ENCODE measurements at places on chromosomes 6 and 20.
A peak's percentile ranks its signal among the peaks of the same experiment; 100 is the strongest.

DNA sequence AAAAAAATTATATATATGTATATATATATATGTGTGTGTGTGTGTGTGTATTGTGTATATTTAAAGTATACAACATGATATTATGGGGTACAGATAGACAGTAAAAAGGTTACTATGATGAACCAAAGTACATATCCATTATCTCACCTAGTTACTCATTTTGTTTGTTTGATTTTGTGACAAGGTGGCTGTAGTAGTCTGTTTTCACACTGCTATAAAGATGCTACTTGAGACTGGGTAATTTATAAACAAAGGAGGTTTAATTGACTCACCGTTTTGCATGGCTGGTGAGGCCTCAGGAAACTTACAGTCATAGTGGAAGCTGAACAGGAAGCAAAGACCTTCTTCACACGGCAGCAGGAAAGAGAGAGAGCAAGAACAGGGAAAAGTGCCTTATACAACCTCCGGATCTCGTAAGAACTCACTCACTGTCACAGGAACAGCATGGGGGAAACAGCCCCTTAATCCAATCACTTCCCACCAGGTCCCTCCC, 30.2 kb upstream of the DACT2 start:
- no peak for DNase-seq

DNA sequence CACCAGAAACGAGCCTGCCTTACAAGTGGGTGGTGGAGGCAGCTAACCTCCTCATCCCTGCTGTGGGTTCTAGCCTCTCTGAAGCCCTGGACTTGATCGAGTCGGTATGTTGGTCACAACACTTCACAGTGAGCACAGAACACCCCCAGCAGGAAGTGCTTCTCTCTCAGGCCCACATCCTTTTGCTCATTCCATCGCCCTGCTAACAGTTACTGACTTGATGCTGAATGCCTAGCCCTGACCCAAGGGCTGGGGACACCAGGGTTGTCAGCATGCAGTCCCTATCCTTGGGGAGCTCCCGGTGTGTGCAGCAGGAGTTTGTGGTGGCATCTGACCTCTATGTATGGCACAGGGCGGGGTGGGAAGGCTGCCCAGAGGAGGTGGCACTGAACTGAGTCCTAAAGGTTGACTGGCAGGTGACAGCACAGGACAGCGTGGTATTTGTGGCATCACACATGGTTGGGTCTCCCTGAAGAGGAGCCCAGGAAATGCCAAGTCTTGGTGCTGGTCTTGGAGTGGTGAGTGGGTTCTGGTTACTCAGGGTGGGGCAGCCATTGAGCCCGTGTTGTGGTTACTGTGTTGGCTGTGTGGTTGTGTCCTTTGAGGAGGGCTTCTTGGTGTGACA, 26.7 kb downstream of the GTSF1L start:
- no peak for DNase-seq

GRCh38 chr20:47183367-47183766, 173.1 kb downstream of the ZMYND8 start:
- DNase-seq = no peak

GRCh38 chr20:63934271-63935068, 21.7 kb downstream of the UCKL1 start:
- DNase-seq = no peak

- no peak for DNase-seq
Measured at GRCh38 chr6:129096651-129097290, 213.8 kb downstream of the LAMA2 start.

- no peak for DNase-seq
Measured at GRCh38 chr6:35914536-35914935, 6.4 kb downstream of the SRPK1 start.

- DNase-seq = no peak
Measured at GRCh38 chr6:82570083-82570482, 206.5 kb downstream of the TPBG start.

- no peak for DNase-seq
Measured at GRCh38 chr6:15423286-15423993, 177.6 kb downstream of the JARID2 start.

- no peak for DNase-seq
Measured at GRCh38 chr20:5949943-5950270, 426 bp downstream of the TRMT6 start.

DNA sequence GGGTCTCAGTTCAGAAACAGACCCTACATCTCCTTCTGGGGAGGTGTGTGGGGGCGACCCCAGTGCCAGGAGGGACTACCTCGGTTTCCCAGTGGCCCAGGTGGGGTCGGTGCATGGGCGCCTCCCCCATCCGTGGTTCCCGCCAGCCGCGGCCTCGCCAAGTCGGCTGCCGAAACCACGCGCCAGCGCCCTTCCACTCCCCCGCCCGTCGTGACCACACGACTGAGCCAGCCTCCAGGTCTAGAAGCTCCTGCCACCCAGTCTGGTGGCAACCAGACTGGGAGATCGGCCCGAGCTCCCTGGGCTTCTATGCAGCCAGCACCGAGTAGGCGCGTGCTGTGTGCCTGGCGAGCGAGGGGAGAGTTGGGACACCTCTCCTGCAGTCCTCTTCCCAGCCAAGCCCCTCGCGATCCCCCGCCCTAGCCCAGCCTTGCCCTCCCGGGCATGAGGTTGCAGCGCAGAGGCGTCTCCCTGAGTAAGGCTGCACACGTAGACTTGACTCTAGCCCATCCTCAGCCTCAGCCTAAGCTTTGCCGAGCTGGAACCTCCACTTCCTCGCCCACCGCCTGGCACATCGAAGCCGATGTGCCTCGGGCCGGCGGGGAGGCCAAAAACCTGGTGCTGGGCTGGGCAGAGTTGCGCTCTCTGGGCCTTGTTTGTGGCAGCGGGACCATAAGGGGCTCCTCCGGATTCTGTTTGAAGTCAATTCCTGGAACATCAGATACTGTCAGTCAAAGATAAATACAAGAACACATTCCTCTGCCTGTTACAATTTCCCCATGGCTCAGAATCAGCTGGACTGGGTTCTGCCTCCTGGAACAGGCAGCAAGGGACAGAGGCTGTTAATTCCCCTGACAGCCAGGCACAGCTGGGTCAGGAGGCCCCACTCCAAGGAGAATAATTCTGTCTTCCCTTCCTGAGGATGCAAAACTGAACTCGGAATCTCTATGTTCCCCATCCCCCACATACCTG, 1.5 kb upstream of the CPNE5 start:
- DNase-seq = peak; percentile 20

- no peak for DNase-seq
Measured at GRCh38 chr20:44805335-44805978, 4.9 kb downstream of the RIMS4 start.

DNA sequence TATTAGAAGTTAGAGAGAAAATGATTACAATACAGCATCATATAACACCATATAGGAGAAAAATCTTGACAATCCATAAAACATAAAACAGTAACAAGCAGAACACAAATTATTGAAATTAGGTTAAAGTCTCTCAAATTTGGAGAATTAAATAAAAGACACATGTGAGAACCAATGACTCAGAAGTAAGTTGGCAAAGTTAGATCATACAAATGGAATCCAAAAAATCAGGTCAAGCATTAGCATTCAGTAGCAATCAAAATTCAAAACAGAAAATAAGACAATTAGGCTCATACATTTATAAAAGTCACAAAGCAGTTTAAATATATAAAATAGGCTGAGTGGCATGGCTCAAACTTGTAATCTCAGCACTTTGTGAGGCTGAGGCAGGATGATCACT, 775.6 kb downstream of the PHF3 start:
- no peak for DNase-seq

DNA sequence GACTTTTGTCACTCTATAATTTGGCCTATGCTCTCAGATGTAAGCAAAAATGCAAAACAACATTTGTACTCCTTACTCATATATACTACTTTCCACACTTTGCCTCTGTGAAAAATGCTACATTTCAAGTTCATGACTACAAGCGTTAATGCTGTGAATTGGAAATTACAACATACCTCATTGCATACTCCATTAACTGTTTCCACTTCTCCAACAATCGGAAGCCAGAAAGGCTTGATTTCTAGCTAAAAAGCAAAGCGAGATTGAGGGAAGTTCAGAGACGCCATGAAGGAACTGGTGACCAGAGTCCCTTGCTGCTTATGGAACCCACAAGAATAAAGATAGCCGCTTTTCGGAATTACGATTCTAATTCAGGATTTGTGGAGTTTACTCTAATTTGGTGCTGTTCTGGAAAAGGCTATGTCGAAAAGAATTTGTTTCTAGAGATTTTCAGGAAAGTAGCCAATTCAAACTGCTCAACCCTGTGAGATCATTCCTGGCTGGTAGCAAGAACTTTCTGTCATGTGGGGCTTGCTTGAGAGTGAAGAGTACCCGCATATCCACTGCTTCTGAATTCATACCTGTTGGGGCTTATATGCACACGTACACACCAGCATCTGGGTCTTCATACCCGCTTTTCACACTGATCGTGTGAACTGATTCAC, 98.0 kb upstream of the CITED2 start:
- no peak for DNase-seq

DNA sequence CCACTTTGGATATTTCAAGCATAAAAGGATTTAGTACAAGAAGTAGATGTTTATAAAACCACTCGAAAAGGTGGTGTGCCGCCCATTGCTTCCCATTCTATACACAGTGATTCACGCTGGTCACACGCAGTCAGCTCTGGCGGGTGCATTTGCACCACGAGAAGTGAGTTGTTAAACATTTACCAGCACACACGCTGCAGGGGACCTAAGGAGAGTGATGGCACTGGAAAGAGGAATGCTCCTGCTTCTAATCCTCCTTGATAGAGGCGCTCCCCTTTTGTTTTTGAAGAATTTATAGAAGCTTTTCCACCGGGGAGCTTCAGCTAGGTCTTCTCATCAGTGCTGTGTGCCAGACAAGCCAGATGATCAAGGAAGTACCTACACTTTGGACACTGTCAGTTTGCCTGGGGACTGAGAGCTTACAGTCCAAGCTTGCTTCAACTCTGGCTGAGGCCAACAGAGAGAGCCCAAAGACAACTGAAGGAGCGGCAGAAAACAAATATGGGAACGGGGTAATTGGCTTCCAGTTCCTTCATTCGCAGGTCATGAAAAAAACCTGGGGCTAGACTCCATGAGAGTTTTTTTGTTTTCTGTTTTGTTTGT, 31.2 kb downstream of the MUC22 start:
- no peak for DNase-seq

GRCh38 chr20:60365064-60365666, 406.9 kb downstream of the CDH26 start:
- no peak for DNase-seq

DNA sequence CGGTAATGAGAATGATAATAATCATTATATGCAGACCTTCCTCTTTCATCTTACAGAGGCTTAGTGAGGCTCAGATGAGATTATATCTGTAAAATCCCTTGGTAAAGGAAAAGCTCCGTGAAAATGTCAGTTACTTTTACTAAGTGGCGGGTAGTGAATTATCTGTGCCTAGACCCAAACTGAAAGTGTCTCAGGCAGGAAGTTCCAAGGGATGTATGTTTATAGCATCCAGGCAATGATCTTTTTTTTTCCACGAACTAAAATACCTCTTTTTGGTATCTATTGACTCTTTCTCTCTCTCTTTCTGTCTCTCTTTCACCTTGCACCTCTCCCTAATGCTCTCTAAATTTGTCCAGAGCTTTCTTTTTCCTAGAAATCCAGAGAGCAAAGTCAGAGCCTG, 5.0 kb downstream of the TCF21 start:
- DNase-seq = no peak

- DNase-seq = no peak
Measured at GRCh38 chr6:70110126-70111022, 192.5 kb downstream of the COL9A1 start.

DNA sequence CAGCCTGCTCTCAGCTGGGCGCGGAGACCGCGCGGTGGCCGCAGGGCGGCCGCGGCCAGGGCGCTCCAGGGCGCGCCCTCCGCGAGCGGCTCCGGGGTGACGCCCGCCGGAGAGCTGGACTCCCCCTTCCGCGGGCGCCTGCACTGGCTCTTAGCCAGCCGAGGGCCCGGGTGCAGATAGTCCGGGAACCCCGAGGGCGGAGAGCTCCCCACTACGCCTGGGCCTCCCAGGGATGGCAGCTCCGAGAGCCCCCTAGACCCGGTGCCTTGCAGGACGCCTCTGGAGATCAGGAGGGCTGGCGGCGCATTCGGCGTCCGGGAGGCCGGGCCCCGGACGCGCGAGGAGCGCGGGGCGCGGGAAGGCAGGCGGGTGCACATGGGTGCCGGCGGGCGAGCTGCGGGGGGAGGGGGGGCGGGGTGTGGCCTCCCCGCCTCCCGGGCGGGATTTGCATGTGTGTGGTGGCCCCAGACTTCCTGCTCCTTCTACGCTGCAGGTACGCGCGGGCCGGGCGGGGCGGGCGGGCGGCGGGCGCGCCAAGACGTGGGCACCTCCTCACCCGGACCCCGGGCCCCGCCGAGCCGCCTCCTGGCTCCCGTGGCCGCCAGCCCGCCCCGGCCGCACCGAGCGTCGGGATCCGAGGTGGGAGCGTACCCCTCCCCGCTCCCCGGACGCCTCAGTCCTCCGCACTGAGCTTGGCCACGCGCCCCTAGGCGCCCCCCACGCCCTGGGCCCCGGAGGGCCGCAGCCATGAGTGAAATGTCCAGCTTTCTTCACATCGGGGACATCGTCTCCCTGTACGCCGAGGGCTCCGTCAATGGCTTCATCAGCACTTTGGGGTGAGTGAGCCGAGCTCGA, at the start of gene ITPR3:
Gene ITPR3 (plus strand): TSS at position 467 of the 855 bp plus-strand sequence. CDS start 281 bp downstream, at position 748.
- peak; percentile 79 for DNase-seq

- DNase-seq = no peak
Measured at GRCh38 chr20:18978311-18978710, 164.7 kb downstream of the SCP2D1 start.

- DNase-seq = no peak
Measured at GRCh38 chr6:128070406-128070805, 169.5 kb upstream of the THEMIS start.

GRCh38 chr20:37932074-37932473, 29.1 kb downstream of the VSTM2L start:
- no peak for DNase-seq

DNA sequence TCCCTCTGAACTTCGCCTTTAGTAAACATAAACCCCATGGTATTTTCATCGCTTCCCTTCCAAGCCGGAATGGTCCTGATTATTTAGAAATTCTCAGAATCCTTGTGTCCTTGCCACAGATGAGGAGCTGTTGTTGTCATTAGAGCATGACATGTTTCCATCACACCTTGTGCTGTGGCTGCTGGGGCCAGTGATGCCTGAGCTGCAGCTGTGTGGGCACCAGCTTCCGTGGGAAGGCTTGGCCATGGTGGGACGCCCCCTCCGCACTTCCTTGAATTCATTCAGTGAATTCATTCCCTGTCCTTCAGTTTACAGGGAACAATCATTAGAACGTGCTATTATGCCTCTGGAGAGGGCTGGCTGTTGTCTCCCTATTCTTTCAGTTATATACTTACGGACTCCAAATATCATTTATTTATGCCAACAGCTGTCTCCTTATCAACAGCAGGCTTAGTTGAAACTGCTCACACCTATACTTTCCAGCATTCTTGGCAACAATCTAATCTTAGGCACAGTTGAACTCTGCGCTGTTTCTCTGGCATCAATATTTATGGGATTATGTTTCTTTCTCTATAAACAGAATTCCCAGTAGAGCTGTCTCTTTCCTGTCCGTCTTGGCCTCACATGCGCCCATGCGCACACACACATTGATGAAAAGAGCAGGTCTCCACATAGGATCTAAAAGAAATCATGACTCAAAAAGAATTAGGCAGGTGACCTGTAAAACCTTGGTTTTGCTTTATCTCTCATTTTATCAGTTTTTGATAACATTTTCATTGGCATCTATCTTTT, 9.0 kb downstream of the ADGRF1 start:
- DNase-seq = no peak

Data from central memory CD4-positive, alpha-beta T cell (primary cell).